ENCODE measurements at places on chromosomes 1 and 21. TPM values are rescaled to one million over a fixed set of nuclear protein-coding genes. Genes with fewer than 3 reads are reported as not detected.

Gene FAM229A
- 2.3 TPM for total RNA-seq

Gene LEPR
- 28.6 TPM for total RNA-seq

Gene FCGR3A
- total RNA-seq: not detected

Gene ESRRG
- total RNA-seq: 0.29 TPM

Gene TAS1R3
- total RNA-seq: 0.50 TPM

Gene KIRREL1
- total RNA-seq: 97.7 TPM

Gene YOD1
- 6.0 TPM for total RNA-seq

Gene PITHD1
- 50.0 TPM for total RNA-seq

Gene GJA5
- 2.0 TPM for total RNA-seq

Gene TSEN15
- 51.9 TPM for total RNA-seq

Gene KRTAP11-1
- not detected for total RNA-seq
